ENCODE measurements at places on chromosomes 7 and 10. TPM values are rescaled to one million over a fixed set of nuclear protein-coding genes. Genes with fewer than 3 reads are reported as not detected.

Gene BTBD16
- total RNA-seq: not detected

Gene SHTN1
- total RNA-seq: 25.3 TPM

Gene WDR86
- 2.5 TPM for total RNA-seq

Gene AKR1B15
- total RNA-seq: not detected

Gene TYW1B
- 1.8 TPM for total RNA-seq

Gene DDX56
- 75.6 TPM for total RNA-seq

Gene TMEM184A
- total RNA-seq: 1.8 TPM

Gene PI4K2A
- 32.9 TPM for total RNA-seq

Gene ASCC1
- 33.9 TPM for total RNA-seq

Gene HOXA1
- 0.23 TPM for total RNA-seq

Gene ACSL5
- 0.79 TPM for total RNA-seq

Gene ENTPD1
- total RNA-seq: 0.95 TPM

Gene KLHL7
- 38.7 TPM for total RNA-seq

Gene DNAJB9
- 27.5 TPM for total RNA-seq

Gene CTAGE4
- total RNA-seq: 1.4 TPM

Gene GALNT17
- 7.8 TPM for total RNA-seq

Gene LRRC17
- 63.4 TPM for total RNA-seq

Gene ATOH7
- total RNA-seq: 0.19 TPM

Gene FGFR2
- total RNA-seq: 11.8 TPM

Gene LEP
- total RNA-seq: not detected

Gene NEUROD6
- not detected for total RNA-seq

Gene CYP2C19
- total RNA-seq: not detected

Gene GIMAP5
- total RNA-seq: not detected

Gene STRIP2
- 1.3 TPM for total RNA-seq

Gene KCTD7
- 11.6 TPM for total RNA-seq

Gene SPDYE2B
- total RNA-seq: not detected

Gene ZNF33B
- 6.7 TPM for total RNA-seq

Gene STAG3
- total RNA-seq: 0.36 TPM

Gene NXPH1
- total RNA-seq: not detected

Gene AKR1C2
- total RNA-seq: not detected

Gene RBP3
- total RNA-seq: not detected

Gene GIMAP4
- not detected for total RNA-seq

Gene BUB3
- total RNA-seq: 81.7 TPM

Gene GHRHR
- total RNA-seq: not detected

Gene ASB10
- not detected for total RNA-seq

Gene ARL3
- total RNA-seq: 16.6 TPM

Gene INMT
- 0.09 TPM for total RNA-seq

Gene LIPJ
- total RNA-seq: not detected

Gene YWHAG
- 351 TPM for total RNA-seq

Gene SEMA4G
- 5.9 TPM for total RNA-seq

Gene C10orf67
- total RNA-seq: 0.46 TPM

Gene C10orf71
- total RNA-seq: not detected

Gene FHIP2A
- total RNA-seq: 38.2 TPM

Gene JCAD
- total RNA-seq: 29.0 TPM

Gene CLDN3
- 0.68 TPM for total RNA-seq

Gene ZKSCAN5
- 16.4 TPM for total RNA-seq

Gene MMRN2
- 0.27 TPM for total RNA-seq

Gene TAS2R5
- 1.5 TPM for total RNA-seq

Gene GNAI1
- 32.9 TPM for total RNA-seq
